Myocyte (in vitro differentiated cells): ENCODE measurements at places on chromosomes 4 and X. TPM values are rescaled to one million over a fixed set of nuclear protein-coding genes. Genes with fewer than 3 reads are reported as not detected.

The PABPC1L2B gene
- not detected in 2 replicates for total RNA-seq

The GLUD2 gene
- total RNA-seq: 0.36 and 0.48 TPM in 2 replicates

The DCAF8L2 gene
- total RNA-seq: not detected in 2 replicates

The LDB2 gene
- not detected in 2 replicates for total RNA-seq

The VSIG4 gene
- total RNA-seq: not detected in 2 replicates

The IBSP gene
- total RNA-seq: not detected in 2 replicates

The TSPAN6 gene
- 28.2 and 29.2 TPM in 2 replicates for total RNA-seq

The RASGEF1B gene
- 0.21 TPM in 1 of 2 replicates, not detected in the other for total RNA-seq

The NAA10 gene
- total RNA-seq: 120 and 132 TPM in 2 replicates

The MAGEB6 gene
- total RNA-seq: not detected in 2 replicates

The RBMX2 gene
- 18.7 and 21.8 TPM in 2 replicates for total RNA-seq

DNA sequence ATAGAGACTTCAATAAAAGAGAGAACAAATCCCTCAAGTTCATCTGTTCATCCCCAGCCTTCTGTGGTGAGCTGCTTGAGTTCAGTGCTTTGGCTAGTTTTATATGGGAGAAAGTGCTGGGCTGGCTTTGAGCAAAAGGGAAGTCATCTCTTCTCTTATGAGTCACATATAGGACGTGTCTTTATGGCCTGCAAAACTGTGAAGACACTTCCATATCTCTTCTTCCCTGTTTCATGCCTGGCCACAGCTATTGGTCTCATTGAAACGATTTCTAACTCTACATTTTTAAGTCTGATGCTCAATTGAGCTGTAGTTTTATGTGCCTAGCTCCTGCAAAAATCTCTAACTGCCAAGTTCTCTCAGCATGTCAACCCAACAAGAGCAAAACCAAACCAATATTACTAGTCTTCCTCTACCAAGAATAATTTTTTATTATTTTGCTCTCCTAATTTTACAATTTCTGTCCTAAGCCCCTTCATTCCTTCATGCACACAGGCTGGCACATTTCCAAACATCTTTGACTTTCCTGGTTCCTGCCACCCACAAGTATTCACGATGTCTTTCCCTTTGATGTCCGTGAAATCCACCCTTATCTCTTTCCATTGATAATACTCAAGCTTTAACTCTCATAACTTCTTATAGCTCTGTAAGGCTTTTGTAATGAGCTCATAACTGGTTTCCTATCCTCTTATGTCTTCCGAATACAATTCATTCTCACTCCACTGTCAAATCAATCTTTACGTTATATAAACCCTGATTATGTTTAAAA lies 165.3 kb downstream of the BTC start:
- no peak for DNase-seq

DNA sequence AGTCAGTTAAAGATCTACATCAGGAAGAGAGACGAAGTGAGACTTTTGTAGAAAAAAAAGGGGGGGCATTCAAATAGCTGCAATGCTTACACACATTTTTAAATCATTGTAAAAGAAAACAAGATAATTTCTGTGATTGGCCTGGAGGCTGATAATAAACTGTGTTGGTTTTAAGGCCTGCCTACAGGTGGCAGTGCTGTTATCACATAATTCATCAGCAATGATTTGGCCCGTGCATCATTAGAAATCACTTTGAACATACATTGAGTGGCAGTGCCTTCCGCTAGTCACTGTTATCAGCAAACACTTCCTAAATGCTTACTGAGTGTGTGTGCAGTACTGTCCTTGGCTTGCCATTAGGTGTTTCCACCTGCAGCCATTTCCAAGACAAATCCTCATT lies 831.9 kb downstream of the TRIML1 start:
- peak; percentile 32 for DNase-seq

- DNase-seq: no peak
Observed at GRCh38 chr4:8441499-8442091, 1.0 kb downstream of the TRMT44 start.

GRCh38 chr4:164081371-164081770 lies 586.9 kb downstream of the TMA16 start:
- no peak for DNase-seq

DNA sequence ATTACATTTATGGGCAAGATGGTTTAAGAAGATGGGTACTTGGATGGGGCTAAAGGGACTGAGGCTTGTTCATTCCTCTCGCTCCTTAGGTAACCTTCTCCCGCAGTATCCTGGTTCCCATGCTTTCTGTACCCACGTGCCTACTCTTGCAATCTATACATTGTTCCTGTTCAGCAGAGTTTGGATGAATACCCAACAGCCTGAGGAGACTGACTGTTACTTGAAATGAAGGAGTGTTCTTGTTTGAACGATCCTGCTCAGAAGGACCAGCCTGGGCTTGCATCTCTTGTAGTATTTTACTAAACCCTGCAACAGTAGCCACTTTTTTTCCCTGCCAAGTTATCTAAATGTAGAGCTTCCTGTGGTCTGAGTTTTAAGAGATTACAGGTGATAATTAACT lies 33.7 kb upstream of the ADH6 start:
- DNase-seq: no peak

DNA sequence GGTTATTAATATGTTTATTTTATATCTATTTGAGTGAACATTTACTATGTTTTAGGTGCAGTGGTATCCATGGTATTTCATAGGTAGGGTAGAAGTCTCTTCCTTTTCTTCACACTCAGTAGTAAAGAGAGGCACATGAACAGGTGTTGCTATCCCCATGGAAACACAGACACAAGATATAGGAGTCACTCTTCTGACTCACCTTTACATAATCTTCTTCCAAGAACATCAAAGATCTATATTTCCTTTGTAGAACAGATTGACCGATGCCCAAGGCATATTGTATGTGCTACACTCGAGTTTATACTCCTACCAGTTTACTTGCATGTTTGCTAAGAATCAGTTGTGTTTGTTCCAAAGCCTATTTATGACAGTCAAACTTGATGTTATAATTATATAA lies 1997.4 kb downstream of the C4orf33 start:
- DNase-seq: no peak

GRCh38 chrX:136711147-136711546 lies 63.2 kb downstream of the CD40LG start:
- DNase-seq: peak; percentile 40

- DNase-seq: no peak
Observed at GRCh38 chr4:185520119-185520518, 15.2 kb downstream of the PDLIM3 start.

DNA sequence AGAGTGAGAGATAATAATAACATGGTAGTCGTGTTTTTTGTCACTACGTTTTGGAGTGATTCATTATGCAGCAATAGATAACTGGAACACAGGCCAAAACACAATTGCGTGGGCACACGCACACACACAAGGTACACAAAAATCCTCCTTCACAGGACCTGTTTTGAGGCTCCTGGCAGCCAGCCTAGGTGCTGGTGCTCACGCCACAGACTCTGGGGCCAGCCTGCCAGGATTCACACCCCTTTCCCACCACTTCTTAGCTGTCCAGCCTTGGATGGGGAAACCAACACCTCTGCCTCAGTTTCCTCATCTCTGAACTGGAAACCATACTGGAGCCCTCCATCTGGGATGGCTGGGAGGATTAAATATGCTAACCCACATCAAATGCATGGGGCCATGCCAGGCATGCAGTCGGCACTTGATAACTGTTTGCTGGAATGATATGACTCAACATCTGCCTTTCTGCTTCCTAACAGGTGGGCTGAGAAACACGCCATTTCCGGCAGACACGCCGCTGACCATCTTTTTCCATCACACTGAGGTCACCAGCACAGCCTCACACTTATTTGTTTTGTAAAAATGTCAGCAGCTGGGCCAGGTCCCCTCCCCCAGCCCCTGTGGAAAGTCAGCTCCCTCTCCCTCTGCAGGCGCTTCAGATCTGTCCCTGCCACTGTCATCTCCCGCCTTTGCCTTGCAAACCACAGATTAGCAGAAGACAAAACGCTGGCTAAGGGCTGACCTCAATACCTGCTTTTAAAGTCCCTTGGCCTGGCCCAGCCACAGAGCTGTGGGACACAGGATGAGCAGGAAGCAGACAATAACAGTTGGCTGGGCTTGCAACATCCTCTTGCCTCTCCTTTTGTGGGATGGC lies 237.5 kb downstream of the BCOR start:
- DNase-seq: peak; percentile 88
